ENCODE measurements at places on chromosomes 1 and 21.

DNA sequence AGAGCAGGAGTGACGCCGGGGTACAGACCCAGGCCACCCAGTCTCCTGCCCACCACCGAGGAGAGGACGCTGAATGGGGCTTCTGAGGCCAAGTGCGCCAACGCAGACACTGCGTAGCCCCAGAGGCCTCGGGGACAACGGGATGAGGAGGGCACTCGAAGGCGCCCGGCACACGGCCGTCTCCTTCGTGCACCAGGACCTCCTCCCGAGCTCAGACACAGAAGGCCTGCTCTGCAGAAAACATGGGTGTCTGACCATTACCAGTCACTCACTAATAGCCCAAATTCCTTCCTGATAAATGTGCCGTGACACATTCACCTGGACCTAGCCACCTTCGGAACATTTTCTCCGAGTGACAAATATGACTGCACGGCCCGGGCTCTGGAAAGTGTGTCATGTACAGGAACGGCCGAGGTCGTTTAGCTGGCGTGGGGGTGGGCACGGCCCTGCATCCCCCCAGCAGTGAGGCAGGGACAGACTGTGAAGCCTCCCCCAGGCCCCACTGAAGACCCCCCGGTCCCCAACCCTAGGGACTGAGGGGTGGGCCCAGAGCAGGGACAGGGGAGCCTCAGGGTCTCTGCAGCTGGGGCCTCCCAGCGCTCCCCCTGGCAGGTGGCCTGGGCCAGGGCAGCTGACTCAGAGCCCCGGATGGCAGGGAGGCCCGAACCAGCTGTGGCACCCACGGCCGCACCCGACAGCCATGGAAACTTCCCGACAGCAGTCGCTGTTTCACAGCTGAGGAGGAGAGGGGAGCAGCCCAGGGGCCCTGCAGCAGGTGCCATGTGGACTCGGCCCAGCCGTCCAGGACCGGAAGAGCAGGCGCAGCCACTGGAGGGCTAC is 16.7 kb upstream of the COL6A2 start:
- no peak for DNase-seq

GRCh38 chr1:235998812-235999211 is 66.1 kb downstream of the NID1 start:
- DNase-seq: no peak

- no peak for DNase-seq
Observed at GRCh38 chr1:201350884-201351283, 26.6 kb downstream of the TNNT2 start.

DNA sequence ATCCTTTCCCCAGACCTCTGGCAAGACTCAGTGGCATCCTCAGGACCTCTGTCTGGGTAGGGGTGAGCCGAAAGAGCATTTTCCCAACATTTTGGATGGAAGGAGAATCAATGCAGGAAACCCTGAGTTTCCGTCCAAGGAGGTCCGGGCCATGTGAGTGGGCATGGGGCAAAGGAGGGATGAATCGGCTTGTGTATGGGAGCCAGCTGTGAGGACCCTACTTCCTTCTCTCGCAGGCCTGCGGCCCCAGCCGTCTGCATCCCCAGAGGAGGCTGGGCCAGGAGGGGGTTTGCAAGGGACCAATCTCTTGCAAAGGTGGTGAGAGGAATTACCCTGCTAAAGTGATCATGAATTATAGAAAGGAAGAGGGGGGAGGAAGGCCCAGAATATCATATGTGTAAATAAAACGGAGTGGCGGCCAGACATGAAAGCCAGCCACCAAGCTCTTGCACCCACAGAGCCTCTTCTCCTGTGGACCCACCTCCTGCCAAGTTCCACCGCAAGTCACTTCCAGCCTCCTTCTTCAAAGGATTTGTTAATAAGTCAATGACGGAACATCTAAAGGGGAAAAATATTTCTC is 48.2 kb upstream of the POU3F1 start:
- DNase-seq: no peak

DNA sequence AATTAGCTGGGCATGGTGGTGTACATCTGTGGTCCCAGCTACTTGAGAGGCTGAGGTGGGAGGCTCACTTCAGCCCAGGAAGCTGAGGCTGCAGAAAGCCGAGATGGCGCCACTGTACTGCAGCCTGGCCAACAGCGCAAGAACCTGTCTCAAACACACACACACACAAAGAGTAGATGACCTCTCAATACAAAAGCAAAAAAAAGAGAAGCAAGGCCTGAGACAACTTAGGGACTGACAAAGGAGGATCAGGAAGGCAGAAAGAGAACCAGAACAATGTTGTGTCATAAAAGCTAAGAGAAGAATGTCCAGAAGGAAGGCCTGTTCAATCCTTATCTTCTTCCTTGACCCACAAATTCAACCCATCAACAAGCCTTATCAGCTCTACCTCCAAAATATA is 18.5 kb downstream of the WASF2 start:
- no peak for DNase-seq

GRCh38 chr1:221392453-221392852 is 349.4 kb downstream of the DUSP10 start:
- DNase-seq: no peak

- DNase-seq: no peak
Observed at GRCh38 chr1:196513821-196514220, 94.4 kb downstream of the KCNT2 start.

DNA sequence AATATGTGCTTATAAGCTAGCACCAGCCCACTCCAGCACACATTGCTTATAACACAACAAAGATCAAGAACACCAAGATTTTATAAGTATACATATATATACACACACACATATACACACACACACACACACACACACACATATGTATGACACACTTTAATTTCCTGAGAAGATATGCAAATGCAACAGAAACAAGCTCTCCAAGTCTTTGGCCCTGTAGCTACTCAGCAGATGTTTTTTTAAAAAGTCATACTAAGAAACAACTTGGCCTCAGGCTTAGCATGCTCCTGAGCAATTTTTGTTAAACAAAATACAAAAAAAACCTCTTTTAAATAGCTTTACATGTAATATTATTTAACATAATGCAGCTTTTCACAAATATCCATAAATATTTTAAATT is 11.1 kb downstream of the TNFSF18 start:
- DNase-seq: no peak

GRCh38 chr1:6614019-6614928 is 743 bp downstream of the PHF13 start:
- peak; percentile 78 for DNase-seq

GRCh38 chr1:211830055-211830327 is 572 bp downstream of the LPGAT1 start:
- DNase-seq: no peak

DNA sequence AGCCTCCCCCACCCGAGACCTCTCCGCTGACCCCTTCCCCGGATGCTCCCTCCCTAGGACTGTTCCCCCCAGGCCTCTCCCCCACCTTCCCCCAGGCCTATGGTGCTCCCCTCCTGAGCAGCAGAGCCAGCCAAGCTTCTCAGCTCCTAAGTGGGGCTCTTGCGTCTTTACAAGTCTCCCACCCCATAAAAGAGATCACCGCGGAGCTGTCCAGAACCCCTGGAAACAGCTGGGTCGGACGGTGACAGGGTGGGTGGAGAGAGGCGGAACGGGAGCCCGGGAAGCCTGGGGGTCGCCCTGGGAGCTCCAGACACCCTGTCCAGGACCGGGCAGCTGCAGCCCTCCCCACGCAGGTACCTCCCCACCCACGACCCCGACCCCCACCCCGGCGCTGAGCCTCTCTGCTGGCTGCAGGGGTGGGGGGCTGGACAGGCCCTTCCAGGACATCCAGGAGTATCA is 61.2 kb downstream of the WNT9A start:
- DNase-seq: peak; percentile 27

GRCh38 chr1:48246727-48247126 is 24.2 kb downstream of the SLC5A9 start:
- peak; percentile 72 for DNase-seq

GRCh38 chr1:68205794-68206358 is 26.4 kb downstream of the WLS start:
- DNase-seq: no peak

DNA sequence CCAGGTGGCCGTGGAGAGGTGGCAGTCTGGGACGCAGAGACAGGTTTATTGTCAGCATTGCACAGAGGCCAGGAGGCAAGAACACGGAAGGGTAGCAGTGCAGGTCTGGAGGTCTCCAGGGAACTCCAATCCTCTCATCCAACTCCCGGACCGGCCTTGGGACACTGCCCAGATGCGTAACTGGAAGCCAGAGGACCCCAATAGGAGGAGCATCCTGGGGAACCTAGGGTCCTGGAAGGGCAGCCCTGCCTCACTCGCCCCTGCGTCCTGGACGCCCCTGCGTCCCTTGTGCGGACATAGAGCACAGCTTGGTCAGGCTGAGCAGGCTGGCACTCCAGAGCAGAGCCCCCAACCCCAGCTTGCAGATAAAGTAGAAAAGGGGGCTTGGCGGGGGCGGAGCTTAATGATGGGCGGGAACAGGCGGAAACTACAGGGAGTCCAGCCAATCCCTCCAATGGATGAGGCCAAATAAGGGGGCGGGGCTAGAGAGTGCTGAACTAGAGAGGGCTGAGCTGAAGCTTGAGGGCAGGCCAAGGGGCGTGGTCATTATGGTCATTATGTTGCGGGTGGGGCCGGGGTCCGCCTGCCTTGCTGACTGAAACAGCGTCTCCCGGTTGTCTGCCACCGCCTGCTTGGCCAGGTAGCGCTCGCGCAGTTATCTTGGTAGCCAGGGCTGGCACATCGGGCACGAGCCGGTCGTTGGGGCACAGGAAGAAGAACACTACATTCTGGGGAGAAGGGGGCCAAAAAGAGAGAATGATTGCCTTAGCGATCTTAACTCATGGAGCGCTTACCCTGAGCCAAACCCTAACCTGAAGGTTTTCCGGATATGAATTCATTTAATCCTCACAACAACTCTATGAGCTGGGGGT is 3.7 kb upstream of the ARHGEF19 start:
- DNase-seq: peak; percentile 82

GRCh38 chr1:194104247-194104844 is 917.9 kb upstream of the B3GALT2 start:
- DNase-seq: no peak

DNA sequence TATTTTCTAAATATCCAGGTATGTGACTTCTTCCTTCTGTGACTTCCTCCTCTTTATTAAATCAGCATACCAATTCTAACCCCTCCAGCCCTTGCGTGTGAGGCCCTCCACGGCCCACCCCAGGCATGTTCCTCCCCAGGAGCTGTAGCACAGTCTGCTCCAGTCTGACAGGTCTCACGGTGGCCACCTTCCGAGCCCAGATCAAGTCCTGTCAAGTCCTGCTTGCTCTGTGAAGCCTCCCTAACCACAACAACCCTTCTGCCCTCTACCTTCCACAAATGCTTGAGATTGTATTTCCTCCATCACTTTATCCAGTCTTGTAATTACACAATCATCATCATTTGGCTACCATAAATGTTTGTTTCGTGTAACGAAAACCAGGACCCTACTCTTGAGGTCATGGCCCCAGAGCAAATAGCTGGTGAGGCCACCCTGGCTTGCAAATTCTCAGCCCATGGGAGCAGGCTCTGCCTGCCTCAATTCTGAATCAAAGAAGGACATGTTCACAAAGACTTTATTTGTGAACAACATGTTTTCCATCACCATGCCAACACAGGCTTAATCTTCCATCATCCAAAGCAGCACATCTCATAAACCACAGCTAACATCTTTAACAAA is 33.0 kb upstream of the S100A7 start:
- DNase-seq: no peak

- no peak for DNase-seq
Observed at GRCh38 chr21:40796464-40796863, 50.5 kb downstream of the DSCAM start.

- peak; percentile 47 for DNase-seq
Observed at GRCh38 chr1:203026666-203027663, 674 bp downstream of the PPFIA4 start.

DNA sequence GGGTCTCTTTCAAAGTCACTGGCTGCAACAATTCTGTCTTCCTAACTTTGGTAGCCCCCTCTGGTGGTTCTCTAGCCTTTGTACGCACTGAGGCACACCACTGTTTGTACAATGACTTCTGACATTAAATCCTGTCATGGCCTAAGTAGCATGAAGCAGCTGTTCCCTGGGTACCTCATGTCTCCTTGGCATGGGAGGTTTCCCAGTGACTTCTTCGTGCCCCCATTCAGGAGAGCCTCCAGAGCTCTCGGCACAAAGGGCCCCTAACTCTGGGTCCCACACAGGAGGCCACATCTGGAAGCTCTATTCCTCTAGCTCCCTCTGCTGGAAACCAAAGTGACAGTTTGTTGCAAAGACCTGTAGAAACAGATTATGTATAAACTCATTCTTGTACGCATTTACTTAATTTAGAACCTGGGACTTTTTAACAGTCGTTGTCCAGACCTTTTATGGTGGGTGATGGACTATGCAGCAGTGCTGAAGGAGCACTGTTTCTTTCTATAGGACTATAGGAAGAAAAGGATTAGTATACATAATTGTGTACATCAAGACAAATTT is 13.4 kb downstream of the SWT1 start:
- DNase-seq: no peak

- no peak for DNase-seq
Observed at GRCh38 chr1:155093911-155094621, 15.4 kb downstream of the EFNA3 start.

- no peak for DNase-seq
Observed at GRCh38 chr1:81836007-81836626, 35.4 kb downstream of the ADGRL2 start.

DNA sequence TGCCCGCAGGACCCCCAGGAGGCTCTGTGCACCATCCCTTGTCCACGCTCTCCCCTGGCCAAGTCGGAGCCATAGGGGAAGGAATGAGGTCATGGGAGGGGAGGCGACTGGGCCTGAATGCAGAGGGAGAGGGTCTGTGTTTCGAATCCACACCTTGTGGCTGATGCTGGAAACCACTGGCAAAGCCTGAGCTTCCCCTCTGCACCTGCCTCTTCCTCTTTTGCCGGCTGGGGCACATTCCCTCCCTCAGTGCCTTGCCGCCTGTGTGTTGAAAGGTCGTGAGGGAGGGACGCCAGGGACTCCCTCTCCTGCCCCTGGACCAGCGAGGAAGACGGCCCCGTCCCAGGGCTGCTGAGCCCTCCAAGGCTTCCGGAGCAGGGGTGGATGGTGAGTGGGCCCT is 27.3 kb downstream of the PRDM16 start:
- no peak for DNase-seq

- no peak for DNase-seq
Observed at GRCh38 chr1:7048395-7048794, 263.1 kb downstream of the CAMTA1 start.

GRCh38 chr1:6127587-6128163 is 52.4 kb downstream of the CHD5 start:
- DNase-seq: peak; percentile 84

DNA sequence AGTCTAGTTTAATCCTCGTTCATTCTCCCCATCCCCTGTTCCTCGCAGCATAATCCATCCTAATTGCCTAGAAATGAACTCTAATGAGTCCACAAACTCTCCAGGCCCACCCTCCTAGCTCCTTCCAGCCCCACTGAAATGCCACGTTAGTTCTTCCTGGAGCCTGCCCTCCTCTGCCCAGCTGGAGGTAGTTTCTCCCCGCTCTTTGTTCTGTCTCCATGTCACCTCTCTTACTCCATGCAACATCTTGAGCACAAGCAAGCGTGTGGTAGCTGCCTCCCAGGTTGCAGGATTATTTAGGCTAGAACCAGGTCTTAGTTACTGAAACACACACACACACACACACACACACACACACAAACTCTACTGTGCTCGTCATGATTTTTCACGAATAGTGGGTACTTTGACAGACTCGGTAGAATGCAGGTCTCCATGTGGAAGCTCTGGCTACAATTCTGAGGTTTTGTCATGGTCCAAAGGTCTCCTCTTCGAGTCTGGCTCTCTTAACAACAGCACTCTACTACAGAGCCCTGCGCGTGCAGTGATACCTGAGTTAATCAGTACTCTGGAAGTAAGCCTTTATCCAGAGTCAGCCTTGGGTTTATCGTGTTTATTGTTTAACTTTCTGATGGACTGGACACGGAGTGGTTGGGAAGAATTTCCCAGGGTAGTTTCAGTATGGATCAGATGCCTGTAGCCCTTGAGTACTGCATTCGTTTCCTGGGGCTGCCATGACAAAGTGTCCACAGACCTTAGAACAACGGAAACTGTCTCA is 27.5 kb downstream of the HUNK start:
- no peak for DNase-seq

Data from left ventricle myocardium superior (tissue), 1 donor.